ENCODE measurements at places on chromosomes 2 and 18. TPM values are rescaled to one million over a fixed set of nuclear protein-coding genes. Genes with fewer than 3 reads are reported as not detected.

GRCh38 chr18:79434607-79435401 lies 39.1 kb downstream of the NFATC1 start:
- DNase-seq, result no peak

DNA sequence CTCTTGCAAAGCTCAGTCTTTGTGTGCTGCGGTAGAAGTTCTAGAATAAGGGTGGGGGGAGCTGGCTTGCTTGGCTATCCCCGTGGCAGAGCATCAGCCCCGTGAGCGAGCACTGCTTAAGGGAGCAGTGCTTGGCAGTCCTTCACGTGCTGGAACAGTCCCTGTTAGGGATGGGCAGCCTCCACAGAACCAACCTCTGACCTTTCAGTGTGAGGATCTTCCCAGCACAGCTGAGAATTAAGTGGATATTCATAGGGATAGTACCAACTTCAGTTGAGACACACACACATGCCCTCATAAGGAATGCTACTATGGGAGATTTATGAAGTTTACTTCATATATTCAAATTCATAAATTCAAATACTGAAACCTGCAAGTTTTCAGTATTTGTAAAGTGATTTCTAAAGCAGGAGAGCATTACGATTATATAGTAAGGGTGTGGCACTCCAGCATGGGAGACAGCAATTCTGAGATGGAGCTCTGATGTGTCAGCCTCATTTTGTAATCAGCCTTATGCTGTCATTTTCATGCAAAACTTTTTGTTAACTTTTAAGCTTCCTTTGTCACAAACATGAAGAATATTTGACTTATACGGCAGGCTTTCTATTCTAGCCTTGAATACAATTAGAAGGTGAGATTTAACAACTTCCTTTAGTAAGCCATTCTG lies 39.5 kb downstream of the ATP9B start:
- DNase-seq, result no peak

DNA sequence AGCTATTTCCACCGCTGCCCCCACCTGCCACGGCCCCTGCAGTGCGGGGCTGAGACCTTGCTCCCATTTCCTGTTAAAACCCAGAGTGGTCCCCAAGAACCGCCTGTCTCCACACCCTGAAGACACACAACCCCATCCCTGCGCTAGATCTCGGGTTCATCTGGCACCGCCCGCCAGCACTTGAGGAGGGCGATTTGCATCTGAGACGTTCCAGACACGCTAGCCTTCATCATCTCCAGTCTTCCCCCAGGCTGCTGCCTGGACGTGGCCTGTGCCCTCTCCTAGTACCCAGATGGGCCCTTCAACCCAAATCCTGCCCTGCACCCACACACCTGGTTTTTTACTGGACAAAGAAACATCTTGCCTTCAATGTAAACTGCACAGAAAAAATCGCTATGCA lies 49.8 kb downstream of the SLC66A2 start:
- no peak for DNase-seq

ADGRF3 gene
- polyA plus RNA-seq, result 0.38 TPM

DNA sequence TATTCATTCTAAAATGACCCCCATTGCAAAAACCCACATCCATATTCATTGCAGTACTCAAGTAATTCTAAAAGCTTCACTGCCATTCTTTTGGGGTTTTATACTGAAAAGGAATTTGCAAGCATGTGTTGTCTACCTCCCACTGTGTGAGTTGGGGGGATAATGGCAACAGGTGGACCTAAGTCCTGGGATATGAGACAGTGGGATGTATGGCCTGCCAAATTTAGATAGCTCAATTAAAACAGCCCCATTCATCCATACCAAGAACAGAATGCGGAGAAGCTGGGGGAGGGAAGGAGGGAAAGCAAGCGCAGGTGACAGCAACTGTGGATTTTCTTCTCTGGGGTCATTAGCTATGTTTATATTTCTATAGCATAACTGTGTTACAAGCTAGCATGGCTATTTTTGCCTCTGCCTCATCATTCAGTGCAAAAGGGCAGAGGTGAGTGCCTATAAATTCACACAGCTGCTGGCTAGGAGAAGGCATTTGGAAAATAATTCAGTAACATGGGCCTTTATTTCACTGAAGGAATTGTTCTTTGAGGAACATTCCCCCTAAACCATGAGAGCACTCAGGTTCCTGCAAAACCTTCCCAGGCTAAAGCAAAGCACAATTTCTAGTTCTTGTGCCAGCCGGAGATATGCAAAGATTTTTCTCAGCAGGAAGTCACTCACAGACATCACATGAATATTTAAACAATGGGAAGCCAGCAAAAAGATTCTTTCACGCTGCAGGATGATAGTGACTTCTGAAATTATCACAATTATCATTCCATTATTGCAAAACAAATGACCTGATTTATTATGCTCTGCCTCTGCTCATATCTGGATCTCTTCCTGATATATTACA lies 393.9 kb upstream of the ACVR2A start:
- DNase-seq, result no peak

GRCh38 chr2:28355521-28356094 lies 37.0 kb upstream of the FOSL2 start:
- DNase-seq, result no peak

AFTPH gene
- 22.3 TPM for polyA plus RNA-seq

- DNase-seq, result no peak
Observed at GRCh38 chr2:74130211-74130995, 17.3 kb downstream of the BOLA3 start.

KLHL41 gene
- 0.05 TPM for polyA plus RNA-seq

DNA sequence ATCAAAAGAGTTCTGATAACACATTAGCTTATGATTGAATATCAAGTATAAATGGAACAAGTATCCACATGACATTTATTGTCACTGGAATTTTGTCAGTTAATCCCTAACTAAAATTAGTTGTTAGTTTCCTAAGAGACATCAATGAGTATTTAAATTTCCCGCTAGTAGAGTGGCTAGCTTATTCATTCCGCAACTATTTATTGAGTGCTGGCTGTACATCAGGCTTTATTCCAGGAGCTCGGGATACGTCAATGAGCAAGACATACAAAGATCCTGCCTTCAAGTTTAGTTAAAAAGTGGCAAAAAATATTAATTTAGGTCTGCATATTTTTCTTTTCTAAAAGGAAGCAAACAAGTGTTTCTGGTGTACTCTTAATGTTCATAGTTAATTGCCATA lies 59.3 kb downstream of the PRKRA start:
- DNase-seq, result no peak

DNA sequence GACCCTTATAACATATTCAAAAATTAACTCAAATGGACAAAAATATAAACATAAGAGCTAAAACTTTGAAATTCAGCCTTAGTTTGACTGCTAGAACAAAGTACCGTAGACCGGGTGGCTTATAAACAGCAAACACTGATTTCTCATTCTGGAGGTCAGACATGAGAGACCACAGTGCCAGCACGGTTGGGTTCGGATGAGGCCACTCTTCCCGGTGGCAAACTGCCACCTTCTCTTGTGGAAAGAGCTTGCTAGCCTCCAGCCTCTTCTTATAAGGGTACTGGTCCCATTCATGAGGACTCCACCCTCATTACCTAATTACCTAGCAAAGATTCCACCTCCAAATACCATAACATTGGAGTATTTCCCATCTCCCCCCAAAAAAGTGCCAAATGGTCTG lies 91.3 kb downstream of the FAM210A start:
- no peak for DNase-seq

GRCh38 chr2:129821445-129821844 lies 158.0 kb upstream of the RAB6C start:
- DNase-seq, result no peak

PLGLB2 gene
- polyA plus RNA-seq, result 0.76 TPM

ARHGEF4 gene
- polyA plus RNA-seq, result 2.1 TPM

SERPINB10 gene
- polyA plus RNA-seq, result not detected

- no peak for DNase-seq
Observed at GRCh38 chr2:149720615-149721014, 133.0 kb upstream of the MMADHC start.

- DNase-seq, result no peak
Observed at GRCh38 chr2:153455403-153455802, 23.2 kb downstream of the RPRM start.

- no peak for DNase-seq
Observed at GRCh38 chr18:2293109-2293839, 278.0 kb downstream of the METTL4 start.

LHCGR gene
- polyA plus RNA-seq, result not detected

GRCh38 chr18:48887905-48888772 lies 62.6 kb downstream of the SMAD7 start:
- DNase-seq, result no peak

GRCh38 chr18:37188016-37188791 lies 359.3 kb downstream of the KIAA1328 start:
- no peak for DNase-seq

GPR75 gene
- polyA plus RNA-seq, result 1.9 TPM

- no peak for DNase-seq
Observed at GRCh38 chr18:79922971-79923411, 28.5 kb downstream of the SLC66A2 start.

SCN2A gene
- polyA plus RNA-seq, result 0.03 TPM

GRCh38 chr18:49561289-49562193 lies at the start of gene LIPG:
Gene LIPG, plus strand, starts transcription at chr18:49562057. Its CDS starts 252 bp downstream, at chr18:49562309.
- DNase-seq, result peak; percentile 25

- DNase-seq, result no peak
Observed at GRCh38 chr2:104766683-104767082, 87.2 kb upstream of the POU3F3 start.

GRCh38 chr2:45134014-45134413 lies 124.8 kb upstream of the SIX2 start:
- DNase-seq, result no peak

CDKL4 gene
- not detected for polyA plus RNA-seq

- no peak for DNase-seq
Observed at GRCh38 chr18:21262979-21263378, 20.9 kb downstream of the GREB1L start.

DNA sequence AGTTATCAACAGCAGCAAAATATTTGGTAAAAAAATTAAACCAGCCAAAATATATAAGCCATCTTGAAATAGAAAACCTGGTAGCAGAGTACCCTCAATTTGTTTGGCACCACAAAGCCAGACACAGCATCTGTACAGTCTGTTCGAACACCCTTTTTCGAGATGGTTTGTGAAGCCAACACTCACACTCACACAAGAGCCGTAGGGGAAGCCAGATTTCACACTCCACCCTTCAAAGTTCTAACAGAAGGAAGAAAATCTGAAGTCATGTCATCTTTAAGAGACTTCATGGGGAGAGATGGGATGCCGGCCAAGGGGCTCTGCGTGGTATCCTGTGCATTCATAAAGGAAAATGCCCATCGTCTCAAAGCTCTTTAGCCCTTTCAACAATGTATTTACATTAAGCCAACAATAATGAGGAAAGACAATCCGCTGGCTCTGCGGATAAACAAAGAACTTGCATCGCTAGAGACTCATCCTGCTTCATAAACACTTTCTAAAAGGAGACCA lies 451.5 kb upstream of the CHST9 start:
- DNase-seq, result no peak

TM4SF20 gene
- 59.3 TPM for polyA plus RNA-seq

DNA sequence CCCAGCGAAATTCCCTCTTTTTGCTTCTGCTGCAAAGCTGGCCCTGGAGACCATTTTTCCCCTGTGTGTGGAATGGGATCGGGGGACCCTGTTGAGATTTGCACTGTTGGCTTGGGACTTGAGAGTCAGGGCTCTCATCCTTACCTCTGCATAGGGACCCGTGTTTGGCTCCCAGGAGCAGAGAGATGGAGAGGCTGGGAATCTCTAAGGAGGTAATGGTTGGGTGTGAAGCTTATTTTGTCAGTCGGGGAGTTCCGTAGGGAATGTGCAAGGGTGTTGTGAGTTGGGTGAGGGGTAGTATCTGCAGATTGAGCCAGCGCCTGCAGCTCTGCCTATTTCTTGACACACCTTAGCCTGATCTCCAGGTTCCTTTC lies 4.5 kb downstream of the GATA6 start:
- DNase-seq, result no peak
